Fibroblast of the conjunctiva (primary cell): ENCODE measurements at places on chromosomes 16 and 17.

DNA sequence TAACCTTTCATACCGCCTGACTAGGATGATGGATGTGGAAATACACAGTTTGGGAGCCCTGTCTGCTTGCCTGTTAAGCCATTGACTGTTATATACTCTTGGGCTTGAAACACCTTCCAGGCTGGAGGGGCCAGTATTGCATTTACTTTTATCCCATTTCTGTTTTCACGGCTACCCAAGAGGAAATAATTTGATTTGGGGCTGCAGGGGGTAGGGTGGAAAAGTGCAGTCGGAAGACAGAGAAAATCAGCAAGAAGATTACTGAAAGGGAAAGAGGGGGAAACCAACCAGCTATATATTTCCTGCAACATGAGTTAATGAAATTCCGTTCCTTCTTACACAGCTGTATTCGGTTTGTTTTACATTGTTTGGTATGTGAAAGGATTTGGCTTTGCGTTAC is 202.5 kb downstream of the CDH13 start:
- no peak for DNase-seq

DNA sequence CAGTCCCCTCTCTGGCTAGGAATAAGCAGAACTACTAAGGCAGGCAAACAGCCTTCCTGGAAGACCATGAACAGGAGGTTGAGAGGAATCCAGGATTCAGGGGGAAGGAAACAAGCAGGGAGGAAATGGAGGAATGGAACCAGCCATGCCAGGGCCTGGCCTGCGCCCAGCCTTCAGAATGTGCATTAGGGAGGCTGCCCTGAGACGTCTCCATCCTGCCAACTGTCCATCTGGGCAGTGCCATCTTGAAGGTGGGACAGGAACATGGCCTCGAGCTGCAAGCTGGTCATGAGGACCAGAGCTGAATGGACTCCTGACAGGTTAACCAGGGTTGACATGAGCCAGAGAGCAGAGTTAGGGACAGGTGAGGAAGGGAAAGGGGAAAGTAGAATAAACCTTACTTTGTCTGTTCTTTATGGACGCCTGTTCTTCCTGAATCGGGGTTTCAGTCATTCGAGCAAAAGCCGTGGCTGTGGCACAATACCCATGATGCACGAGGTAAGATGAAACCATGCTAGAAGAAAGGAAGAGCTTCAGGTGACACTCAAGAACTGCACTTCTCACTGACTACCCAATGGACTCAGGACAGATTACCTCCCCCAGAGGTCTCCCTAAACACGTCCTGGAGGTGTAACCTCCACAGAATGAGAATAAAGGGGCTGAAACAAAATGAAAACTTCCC is 12.1 kb upstream of the GFOD2 start:
- no peak for DNase-seq

GRCh38 chr16:67278773-67279295 is 498 bp upstream of the PLEKHG4 start:
- DNase-seq, result no peak

GRCh38 chr16:88497561-88498462 is 44.7 kb downstream of the ZFPM1 start:
- DNase-seq, result no peak

- DNase-seq, result no peak
Measured at GRCh38 chr16:81612351-81613163, 166.5 kb upstream of the PLCG2 start.

- no peak for DNase-seq
Measured at GRCh38 chr17:18070861-18071340, 16.8 kb upstream of the DRG2 start.

DNA sequence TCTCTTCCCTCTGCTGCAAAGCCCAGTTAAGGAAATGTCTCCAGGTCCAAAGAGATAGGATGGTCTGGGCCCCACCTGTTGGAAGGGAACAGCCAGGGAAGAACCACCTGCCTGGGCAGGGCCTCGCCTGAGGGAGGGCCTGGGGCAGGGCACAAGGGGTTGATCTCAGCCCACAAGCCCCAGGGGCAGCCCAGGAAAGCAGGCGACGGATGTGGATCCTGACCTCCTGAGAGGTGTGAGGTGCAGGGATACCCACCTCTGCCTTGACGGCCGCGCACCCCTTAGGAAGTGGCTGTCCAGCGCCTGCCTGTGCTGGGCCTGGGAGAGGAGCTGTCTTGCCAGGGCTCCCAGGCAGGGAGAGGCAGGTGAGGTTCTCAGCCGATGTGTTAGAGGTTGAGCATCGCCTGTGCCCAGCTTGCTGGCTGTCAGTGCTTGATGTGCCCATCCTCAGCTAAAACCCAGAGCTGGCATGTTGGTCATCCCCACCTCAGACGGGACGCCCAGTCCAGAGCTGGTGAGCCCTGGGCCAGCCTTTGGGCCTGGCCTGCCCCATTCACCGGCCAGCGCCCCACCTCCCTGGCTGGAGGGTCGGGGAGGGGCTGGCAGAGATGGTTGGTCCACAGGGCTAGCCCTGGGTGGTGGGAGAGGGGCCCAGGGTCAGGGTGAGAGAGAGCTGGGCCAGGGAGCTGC is 434 bp downstream of the CEMP1 start:
- no peak for DNase-seq

GRCh38 chr16:89923640-89924296 is 626 bp downstream of the TUBB3 start:
- DNase-seq, result no peak

DNA sequence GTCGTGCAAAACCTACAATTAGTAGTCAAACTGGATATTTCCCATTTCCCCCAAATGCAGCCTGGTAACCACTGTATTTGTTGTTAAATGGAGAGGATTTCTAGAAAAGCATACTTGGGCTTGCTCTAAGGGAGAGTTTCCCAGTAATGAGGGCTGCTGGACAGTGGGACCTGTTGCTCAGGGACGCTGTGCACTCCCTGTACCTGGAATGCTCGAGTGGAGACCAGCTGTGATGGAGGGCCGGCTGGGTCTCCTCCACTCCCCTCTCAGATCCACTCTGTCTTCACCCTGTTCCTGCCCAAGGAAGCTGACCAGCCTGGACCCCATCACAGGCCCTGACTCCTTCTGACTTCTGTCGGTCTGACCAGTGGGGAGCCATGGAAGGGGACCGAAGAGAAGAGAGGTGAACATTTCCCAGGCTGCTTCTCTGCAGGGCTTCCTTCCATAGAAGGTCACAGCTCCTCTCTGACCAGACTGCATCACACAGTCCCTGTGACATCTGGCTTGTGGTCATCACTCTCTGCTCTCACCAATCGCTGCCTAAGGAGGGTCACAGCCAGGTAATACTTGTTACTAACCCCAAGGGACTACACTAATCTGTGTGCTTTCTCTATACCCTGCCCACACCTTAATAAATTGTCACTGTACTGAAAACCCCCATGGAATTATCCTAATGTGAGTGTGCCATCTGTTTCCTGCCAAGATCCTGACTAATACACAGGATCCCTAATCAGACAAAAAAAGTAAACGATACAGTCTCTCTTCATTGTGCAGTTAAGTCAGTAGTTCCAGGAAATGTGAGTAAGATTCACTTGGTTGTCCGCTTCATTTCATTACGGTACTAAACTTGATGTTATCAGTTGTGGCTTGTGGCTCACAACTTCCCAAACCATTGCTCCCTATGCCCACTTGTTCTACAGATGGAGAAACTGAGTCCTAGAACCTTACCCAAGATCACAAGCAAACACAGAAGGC is 102.4 kb downstream of the CCT6B start:
- DNase-seq, result no peak
